Activated CD4-positive, alpha-beta memory T cell treated with anti-CD3 and anti-CD28 coated beads, Interleukin-2, amount 10 ng/mL, durations not matched to agents 7 days and 5 days (primary cell): ENCODE measurements at places on chromosomes 16 and 17.

GRCh38 chr16:69056421-69056820 is 49.0 kb upstream of the HAS3 start:
- no peak for DNase-seq

- DNase-seq: peak; percentile 49
These were observed 9.1 kb downstream of the PSMB3 start for GRCh38 chr17:38761612-38762011.

DNA sequence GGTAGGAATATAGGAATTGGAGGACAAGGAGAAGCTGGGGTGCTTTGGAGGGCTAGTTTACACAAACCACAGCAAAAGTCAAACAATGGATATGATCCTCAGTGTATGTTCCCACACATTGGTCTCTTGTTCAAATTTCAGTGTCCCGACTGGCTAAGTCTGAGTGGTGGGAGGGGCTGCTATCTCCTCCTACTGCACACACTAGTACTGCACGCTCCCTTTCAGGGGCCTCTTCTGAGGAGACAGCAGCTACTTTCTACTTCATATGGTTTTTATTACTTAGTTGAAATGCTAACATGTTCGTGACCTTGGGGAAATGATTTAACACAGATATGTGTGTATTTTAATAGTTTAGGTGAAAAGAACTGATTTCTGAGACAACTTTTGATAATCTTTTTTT is 18.8 kb upstream of the KRT10 start:
- DNase-seq: no peak

DNA sequence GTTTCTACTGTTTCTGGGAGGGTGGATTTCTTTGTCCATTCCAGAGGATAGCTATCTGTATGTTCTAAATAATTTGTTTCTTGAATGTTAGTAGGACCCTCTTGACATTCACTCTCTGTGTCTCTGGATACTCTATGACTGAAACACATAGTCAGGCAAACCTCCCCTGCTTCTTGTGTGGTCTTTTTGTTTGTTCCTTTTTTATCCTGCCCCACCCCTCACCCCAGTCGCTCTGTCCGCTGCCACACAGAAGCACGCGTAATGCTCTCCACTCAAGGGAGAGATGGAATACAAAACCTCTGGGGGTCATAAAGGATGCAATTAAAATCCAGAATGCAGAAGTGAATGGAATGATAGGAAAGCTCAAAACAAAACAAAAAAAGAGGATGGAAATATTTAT is 253.1 kb downstream of the RBFOX1 start:
- DNase-seq: no peak

DNA sequence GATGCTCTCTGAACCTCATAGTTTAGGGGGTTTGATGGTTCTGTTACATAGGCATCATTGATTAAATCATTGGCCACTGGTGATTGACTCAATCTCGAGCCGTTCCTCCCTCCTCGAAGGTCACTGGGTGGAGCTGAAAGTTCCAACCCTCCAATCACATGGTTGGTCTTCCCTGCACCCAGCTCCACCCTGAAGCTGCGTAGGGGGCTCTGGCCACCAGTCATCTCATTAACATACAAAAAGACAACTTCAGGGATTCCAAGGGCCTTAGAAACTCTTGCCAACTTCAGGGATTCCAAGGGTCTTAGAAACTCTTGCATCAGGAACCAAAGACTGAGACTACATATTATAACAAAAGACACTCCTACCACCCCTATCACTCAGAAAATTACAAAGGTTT is 306.5 kb upstream of the TNRC6C start:
- no peak for DNase-seq

GRCh38 chr17:57086069-57086930 is 1.3 kb downstream of the AKAP1 start:
- peak; percentile 34 for DNase-seq

- DNase-seq: no peak
These were observed 588 bp downstream of the C16orf92 start for GRCh38 chr16:30023586-30023985.

GRCh38 chr17:7020894-7021664 is 1.8 kb upstream of the BCL6B start:
- DNase-seq: no peak

GRCh38 chr17:81711814-81712467 is at the start of gene SLC25A10:
Gene SLC25A10, plus strand, starts transcription at chr17:81712284. Its CDS starts 143 bp downstream, at chr17:81712427.
- peak; percentile 86 for DNase-seq

DNA sequence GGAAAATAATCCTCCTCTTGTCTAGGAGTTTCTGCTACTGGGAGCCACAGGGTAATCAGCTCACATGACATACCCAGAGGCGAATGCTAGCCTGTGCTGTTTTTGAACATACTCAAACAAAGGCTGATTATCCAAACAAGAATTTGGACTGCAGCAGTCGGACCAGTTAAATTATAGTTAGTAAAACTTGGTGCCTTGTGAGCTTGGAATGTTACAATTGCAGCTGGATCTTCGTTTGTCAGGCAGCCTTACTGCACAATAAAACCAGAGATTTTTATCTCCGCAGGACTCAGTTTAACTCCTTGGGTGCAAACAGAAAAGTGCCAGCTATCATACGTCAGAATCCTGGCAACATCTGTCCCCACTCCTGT is 163.8 kb upstream of the TBX2 start:
- no peak for DNase-seq

GRCh38 chr16:47316442-47317015 is 144.3 kb downstream of the ITFG1 start:
- DNase-seq: no peak
